Stomach (tissue), 19 donors: ENCODE measurements at places on chromosomes 4 and X. TPM values are rescaled to one million over a fixed set of nuclear protein-coding genes. Genes with fewer than 3 reads are reported as not detected.

DNA sequence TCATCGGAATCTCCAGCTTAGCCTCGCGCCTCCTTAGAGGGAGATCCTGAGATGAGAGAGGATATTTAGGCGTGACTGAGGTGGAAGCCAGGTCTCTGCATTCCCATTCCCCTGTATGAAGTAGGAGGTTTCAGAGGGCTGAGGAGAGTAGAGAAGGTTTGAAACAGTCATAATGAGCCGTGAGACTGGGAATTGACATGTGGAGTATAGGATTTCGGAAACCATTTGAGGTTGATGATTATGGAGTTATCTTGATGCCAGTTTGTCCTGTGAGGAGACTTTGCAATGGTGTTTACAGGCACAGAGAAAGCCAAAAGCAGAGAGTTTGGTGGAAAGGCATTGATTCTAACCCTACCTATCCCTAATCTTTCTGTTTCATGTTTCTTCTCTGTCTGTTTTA, 2.0 kb downstream of the CHST7 start:
- H3K4me3 ChIP-seq: peak overlapping the region; percentile 63
- DNase-seq: no peak
- no peak overlapping the region for H3K27ac ChIP-seq
- no peaks in the 10 kb centered on the region for H3K36me3 ChIP-seq
- H3K4me1 ChIP-seq: peaks cover 16% of the 10 kb centered on the region

DNA sequence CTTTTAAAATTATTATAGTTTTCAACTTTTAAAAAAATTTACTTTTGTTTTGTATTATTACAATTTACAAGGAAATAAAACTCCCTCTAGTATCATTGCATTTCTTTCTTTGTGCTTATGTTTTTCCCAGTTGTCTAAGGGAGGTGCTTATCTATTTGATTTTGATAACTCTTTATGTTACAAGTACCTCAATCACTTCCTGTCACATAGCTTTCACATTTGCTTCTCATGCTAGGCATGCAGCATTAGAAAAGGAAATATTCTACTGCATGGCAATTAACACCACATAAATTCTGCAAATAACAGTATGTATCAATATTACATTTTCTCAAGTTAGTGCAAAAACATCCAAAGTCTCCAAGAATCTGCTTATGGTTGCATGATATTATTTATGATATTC, 180.3 kb upstream of the HS3ST1 start:
- H3K4me1 ChIP-seq: peaks cover 5% of the 10 kb centered on the region
- no peak overlapping the region for H3K4me3 ChIP-seq
- H3K27me3 ChIP-seq: no peaks in the 10 kb centered on the region
- DNase-seq: no peak
- H3K36me3 ChIP-seq: no peaks in the 10 kb centered on the region

The RASSF6 gene
- 8.2 TPM for total RNA-seq

The ARHGAP36 gene
- total RNA-seq: not detected

The ITM2A gene
- 9.9 TPM for total RNA-seq

GRCh38 chrX:119880552-119881437, 9.2 kb downstream of the NDUFA1 start:
- peaks cover 28% of the 10 kb centered on the region for H3K36me3 ChIP-seq
- peak; percentile 72 for DNase-seq
- H3K27ac ChIP-seq: no peak overlapping the region
- no peaks in the 10 kb centered on the region for H3K27me3 ChIP-seq

The SLC6A8 gene
- total RNA-seq: 32.7 TPM

The RTL5 gene
- total RNA-seq: 3.0 TPM

The TMPRSS11F gene
- total RNA-seq: not detected

DNA sequence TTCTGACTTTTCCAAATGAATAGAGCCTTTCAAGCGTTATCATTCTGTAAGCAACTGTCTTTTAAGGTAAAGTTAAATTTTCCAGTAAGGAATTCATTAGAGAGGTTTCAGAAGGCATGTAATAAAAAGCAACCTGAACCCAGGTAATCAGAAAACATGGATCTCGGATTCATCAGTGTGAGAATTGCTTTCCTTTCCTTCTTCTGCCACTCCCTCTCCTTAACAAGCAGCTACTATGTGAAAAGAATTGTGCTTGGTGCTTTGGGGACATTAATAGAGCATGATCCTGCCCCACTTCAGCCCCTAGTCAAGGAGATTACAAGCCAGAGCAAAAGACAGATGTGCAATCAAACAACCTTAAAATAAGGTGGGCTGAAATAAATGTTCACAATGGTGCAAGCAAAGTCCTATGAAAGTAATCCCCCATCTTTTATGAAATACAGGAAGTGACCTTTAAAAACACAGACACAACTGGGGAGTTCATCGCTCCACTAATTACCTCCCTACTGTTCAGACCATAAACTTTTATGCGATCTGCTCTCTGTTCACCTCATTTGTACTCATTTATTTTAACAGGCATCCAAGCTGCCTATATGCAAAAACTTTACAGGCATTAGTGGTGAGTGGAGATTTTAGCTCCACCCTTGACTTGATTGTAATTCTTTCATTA, 122.9 kb upstream of the RASGEF1B start:
- H3K4me1 ChIP-seq: peaks cover 13% of the 10 kb centered on the region
- H3K4me3 ChIP-seq: no peak overlapping the region
- DNase-seq: no peak
- H3K27me3 ChIP-seq: no peaks in the 10 kb centered on the region
- H3K36me3 ChIP-seq: no peaks in the 10 kb centered on the region

DNA sequence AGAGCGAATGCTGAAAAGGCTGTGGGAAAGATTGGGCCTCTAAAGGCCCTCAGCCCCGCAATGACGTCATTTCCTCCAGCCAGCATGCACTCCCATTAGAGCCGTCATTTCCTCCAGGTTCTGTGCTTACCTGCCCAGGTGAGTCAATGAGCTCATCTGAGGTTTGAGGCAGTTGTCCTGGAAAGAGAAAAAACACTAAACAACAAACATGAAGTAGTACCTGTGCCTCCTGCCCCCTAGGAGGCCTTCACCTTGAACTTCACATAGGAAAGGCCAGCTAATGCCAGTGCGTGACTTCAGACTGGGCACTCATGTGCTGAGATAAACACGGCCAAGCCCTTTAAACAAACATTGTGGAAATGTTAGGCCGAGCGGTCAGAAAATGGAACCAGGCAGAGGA, 55.9 kb downstream of the FHDC1 start:
- H3K27ac ChIP-seq: no peak overlapping the region
- peaks cover 6% of the 10 kb centered on the region for H3K4me1 ChIP-seq
- no peak overlapping the region for H3K4me3 ChIP-seq
- H3K27me3 ChIP-seq: no peaks in the 10 kb centered on the region
- DNase-seq: peak; percentile 79

DNA sequence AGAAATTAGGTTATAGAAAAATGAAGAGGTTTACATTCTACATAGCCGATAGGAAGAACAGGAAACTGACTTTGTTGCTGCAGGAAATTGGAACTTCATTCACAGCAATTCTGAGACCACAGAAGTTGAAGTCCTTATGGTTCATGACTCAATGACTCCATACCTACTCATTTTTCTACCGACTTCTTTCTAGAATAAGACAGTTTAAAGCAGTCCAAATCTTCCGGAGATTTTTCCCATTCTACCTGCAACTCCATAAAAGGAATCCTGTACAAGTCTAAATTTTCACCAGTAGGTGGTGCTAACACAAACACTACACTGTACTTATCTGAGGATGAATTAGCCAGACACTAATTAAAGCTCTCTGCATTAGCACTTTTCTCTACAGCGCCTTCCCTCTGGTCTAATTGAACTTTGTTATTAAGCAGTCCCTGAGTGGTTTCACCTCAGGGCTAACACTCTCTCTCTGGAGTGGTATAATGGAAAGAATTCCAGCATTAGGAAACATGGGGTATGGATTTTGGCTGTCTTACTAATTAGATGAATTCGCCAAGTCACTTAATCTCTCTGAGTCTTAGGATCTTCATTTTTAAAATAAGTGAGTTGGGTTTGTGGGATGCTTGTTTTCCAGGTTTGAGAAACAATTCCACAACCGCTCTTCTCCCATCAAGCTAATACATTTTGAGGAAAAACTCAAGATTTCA, 167.9 kb downstream of the SMIM20 start:
- H3K4me3 ChIP-seq: no peak overlapping the region
- no peaks in the 10 kb centered on the region for H3K36me3 ChIP-seq
- no peak overlapping the region for H3K27ac ChIP-seq

DNA sequence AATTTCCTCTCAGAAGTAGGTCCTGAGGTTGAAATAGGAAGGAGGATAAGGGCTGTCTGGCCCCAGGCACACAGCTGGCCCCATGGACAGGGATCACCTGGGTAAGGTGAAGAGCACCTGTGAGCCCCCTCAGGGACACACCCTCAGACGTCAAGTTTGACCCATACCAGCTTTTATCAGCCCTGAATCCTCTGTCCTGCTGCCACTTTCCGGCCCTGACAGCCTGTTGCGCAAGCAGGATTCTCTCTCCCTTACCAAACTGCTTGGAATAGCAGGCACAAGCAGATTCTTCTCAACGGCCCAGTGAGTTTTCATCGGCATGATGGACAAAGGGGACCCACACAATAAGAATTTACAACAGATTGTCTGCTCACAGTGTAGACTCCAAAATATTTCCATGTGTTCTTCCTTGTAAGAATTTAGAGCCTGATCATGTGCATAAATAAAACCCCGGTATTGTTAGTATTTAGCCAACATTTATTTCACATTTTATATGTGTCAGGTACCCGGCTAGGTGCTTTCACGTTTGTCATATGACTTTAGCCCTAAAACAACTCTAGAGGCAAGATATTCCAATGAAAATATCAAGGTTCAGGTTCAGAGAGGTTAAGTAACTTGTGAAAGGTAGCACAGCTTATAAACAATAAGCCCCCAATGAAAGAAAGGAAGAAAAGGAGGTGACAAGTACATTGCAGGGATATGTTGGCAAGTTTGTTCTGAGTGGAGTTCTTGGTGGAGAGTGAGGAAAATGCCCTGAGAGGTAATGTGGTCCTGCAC, 107.2 kb upstream of the KIT start:
- no peaks in the 10 kb centered on the region for H3K27me3 ChIP-seq
- peak; percentile 21 for DNase-seq
- H3K27ac ChIP-seq: no peak overlapping the region
- no peaks in the 10 kb centered on the region for H3K36me3 ChIP-seq
- peaks cover 20% of the 10 kb centered on the region for H3K4me1 ChIP-seq
- no peak overlapping the region for H3K4me3 ChIP-seq

GRCh38 chr4:144056800-144057199, 37.6 kb upstream of the GYPB start:
- H3K27me3 ChIP-seq: no peaks in the 10 kb centered on the region
- no peak for DNase-seq
- H3K4me1 ChIP-seq: no peaks in the 10 kb centered on the region
- H3K4me3 ChIP-seq: no peak overlapping the region
- no peak overlapping the region for H3K27ac ChIP-seq
- no peaks in the 10 kb centered on the region for H3K36me3 ChIP-seq

- H3K27me3 ChIP-seq: no peaks in the 10 kb centered on the region
- DNase-seq: peak; percentile 72
- H3K36me3 ChIP-seq: no peaks in the 10 kb centered on the region
- H3K4me1 ChIP-seq: no peaks in the 10 kb centered on the region
These were observed 205.6 kb upstream of the HS3ST1 start for GRCh38 chr4:11634283-11634682.

GRCh38 chrX:3811331-3812311, 98.2 kb upstream of the PRKX start:
- H3K4me3 ChIP-seq: no peak overlapping the region
- H3K27ac ChIP-seq: no peak overlapping the region
- H3K36me3 ChIP-seq: no peaks in the 10 kb centered on the region
- DNase-seq: peak; percentile 31
- H3K4me1 ChIP-seq: peaks cover 24% of the 10 kb centered on the region

DNA sequence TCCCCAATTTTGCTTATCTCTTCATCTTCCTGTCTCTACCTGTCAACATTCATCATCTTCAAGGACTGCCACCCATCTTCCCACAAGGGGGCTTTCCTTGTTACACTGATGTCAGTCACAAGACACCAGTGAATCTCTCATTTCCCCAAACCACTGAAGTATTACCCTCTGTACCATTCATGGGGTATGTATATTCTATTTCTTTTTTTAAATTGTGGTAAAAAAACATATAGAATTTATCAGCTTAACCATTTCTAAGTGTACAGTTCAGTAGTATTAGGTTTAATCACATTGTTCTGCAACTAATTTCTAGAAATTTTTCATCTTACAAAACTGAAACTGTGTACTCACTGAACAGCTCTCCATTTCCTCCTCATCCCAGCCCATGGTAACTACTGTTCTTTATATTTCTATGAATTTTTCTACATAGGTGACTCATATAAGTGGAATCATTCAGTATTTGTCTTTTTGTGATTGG, 98.6 kb downstream of the LARP7 start:
- H3K4me1 ChIP-seq: no peaks in the 10 kb centered on the region
- no peak for DNase-seq
- no peak overlapping the region for H3K27ac ChIP-seq
- no peaks in the 10 kb centered on the region for H3K36me3 ChIP-seq
- no peaks in the 10 kb centered on the region for H3K27me3 ChIP-seq
- H3K4me3 ChIP-seq: no peak overlapping the region

DNA sequence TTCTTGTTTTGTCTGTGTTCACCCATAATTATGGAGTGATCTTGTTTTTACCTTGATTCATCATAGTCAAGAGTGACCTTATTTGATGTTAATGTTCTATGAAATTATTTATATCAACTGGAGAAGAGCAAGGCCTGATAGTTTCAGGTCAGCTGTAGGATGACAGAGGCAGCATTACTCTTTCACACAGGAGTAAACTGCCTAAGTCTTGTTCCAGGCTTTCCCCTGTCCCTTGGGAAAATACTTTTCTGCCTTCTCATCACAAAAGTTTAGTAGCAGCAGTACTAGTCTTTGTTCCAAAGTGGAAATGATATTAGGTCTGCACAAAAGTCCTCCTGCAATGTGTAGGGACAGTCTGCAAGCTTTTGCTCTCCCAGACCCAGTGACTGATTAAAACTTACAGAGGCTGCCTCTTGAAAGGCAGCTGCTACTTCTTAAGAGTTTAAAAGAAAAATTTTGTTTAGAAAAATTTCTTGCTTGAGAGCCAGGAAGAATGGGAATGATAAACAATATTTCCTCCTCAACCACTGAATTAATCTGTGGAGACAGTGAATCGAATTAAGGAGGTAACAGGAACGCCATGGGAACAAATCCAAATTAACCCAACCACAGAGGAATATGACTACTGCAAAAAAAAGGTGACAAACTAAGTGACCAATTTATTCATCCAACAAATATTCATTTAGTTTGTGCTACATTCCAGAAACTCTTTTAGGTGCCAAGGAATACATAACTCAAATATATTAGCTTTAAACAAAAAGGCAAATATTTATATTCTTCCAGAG, 991.4 kb upstream of the PABPC4L start:
- H3K36me3 ChIP-seq: no peaks in the 10 kb centered on the region
- DNase-seq: no peak
- H3K4me1 ChIP-seq: no peaks in the 10 kb centered on the region
- H3K4me3 ChIP-seq: no peak overlapping the region

DNA sequence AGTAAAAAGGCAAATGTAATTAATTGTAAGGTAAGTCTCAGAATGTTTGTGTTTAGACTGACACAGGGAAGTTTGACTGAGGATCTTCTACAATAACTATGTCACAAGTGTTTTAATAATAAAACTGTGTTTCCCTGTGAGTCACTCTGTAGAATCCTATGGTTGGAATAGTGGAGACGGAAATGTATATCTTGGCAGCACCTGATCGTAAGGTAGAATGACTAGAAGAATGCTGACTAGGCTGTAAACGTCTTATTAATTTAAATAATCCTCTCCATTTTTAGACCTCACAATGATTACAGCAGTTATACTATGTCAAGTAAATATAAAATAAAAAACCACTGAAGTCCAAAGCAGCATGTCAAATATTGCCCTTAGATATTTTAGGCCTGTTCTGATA, 266.0 kb downstream of the CCSER1 start:
- H3K27ac ChIP-seq: no peak overlapping the region
- no peaks in the 10 kb centered on the region for H3K4me1 ChIP-seq
- no peaks in the 10 kb centered on the region for H3K36me3 ChIP-seq
- H3K4me3 ChIP-seq: no peak overlapping the region
- no peaks in the 10 kb centered on the region for H3K27me3 ChIP-seq
- DNase-seq: no peak
